ENCODE measurements at places on chromosomes 3 and 15.

GRCh38 chr15:29115093-29115991, 154.3 kb downstream of the NSMCE3 start:
- DNase-seq = no peak

- DNase-seq = no peak
Measured at GRCh38 chr15:89141885-89142284, 53.6 kb downstream of the ABHD2 start.

DNA sequence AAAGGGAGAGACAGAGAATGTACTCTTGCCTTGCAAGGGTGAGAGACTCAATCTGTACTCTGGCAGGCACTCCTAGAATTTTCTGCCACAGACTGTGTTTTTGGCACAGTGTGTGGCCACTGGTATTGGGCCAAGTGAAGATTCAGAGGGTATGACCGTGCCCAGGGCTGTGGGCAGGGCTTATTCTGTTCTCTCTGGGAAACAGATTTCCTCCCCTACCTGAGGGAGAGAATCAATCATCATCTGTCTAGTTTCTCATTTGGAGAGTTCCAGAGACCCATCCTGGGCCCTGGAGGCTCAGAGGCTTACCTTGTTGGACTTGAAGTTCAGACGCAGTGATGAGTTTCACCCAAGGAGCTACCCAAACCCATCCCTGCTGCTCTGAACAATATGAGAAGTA, 28.2 kb downstream of the CSTA start:
- no peak for DNase-seq

- no peak for DNase-seq
Measured at GRCh38 chr3:69149586-69149985, 27.2 kb upstream of the LMOD3 start.

GRCh38 chr15:40836020-40836419, 7.5 kb upstream of the PPP1R14D start:
- DNase-seq = no peak

Data from NCI-H2107 (cell line).